ENCODE measurements at places on chromosomes 5 and 9. TPM values are rescaled to one million over a fixed set of nuclear protein-coding genes. Genes with fewer than 3 reads are reported as not detected.

PCDHGA12 gene
- total RNA-seq = 0.17 TPM

FOXD1 gene
- 0.55 TPM for total RNA-seq

FGF1 gene
- total RNA-seq = not detected

GRCh38 chr5:166329149-166329800 lies 1962.2 kb upstream of the WWC1 start:
- H3K27me3 ChIP-seq = no peaks in the 10 kb centered on the region
- DNase-seq = no peak
- H3K27ac ChIP-seq = no peak overlapping the region
- no peaks in the 10 kb centered on the region for H3K4me1 ChIP-seq
- H3K4me3 ChIP-seq = no peak overlapping the region

GRCh38 chr9:101337237-101337636 lies 47.6 kb downstream of the BAAT start:
- no peak overlapping the region for H3K4me3 ChIP-seq
- H3K27ac ChIP-seq = no peak overlapping the region
- no peaks in the 10 kb centered on the region for H3K4me1 ChIP-seq
- H3K36me3 ChIP-seq = no peaks in the 10 kb centered on the region
- H3K27me3 ChIP-seq = peaks cover 32% of the 10 kb centered on the region

GRCh38 chr5:167770461-167770860 lies 521.0 kb upstream of the WWC1 start:
- no peaks in the 10 kb centered on the region for H3K36me3 ChIP-seq
- no peak overlapping the region for H3K4me3 ChIP-seq
- no peaks in the 10 kb centered on the region for H3K4me1 ChIP-seq
- DNase-seq = no peak

GRCh38 chr9:79977510-79978197 lies 405.9 kb downstream of the TLE4 start:
- H3K4me1 ChIP-seq = no peaks in the 10 kb centered on the region
- H3K4me3 ChIP-seq = no peak overlapping the region
- peaks cover 40% of the 10 kb centered on the region for H3K27me3 ChIP-seq
- no peaks in the 10 kb centered on the region for H3K36me3 ChIP-seq

GRCh38 chr5:61163905-61164304 lies 1.6 kb upstream of the SMIM15 start:
- peak overlapping the region; percentile 98 for H3K4me3 ChIP-seq
- no peaks in the 10 kb centered on the region for H3K27me3 ChIP-seq
- H3K4me1 ChIP-seq = peaks cover 37% of the 10 kb centered on the region
- DNase-seq = no peak
- no peak overlapping the region for H3K27ac ChIP-seq

- H3K36me3 ChIP-seq = no peaks in the 10 kb centered on the region
- H3K27me3 ChIP-seq = peaks cover 25% of the 10 kb centered on the region
- peak; percentile 71 for DNase-seq
- no peak overlapping the region for H3K4me3 ChIP-seq
These were observed 215.6 kb downstream of the ROR2 start for GRCh38 chr9:91734371-91734981.
